ENCODE measurements at places on chromosomes 11 and 22.

DNA sequence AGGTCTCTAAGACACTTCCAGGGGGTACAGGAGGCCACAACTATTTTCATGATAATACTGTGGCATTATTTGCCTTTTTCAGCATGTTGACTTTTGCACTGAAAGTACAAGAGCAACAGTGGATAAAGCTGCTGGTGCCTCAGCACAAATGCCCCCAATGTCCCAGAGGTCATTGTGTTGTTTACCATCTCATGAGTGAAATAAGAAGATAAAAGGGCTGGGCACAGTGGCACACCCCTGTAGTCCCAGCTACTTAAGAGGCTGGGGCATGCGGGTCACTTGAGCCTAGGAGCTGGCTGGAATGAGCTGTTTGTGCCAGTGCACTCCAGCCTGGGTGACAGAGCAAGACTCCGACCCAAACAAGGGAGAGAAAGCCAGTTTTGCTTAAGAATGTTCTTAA lies 72.6 kb upstream of the RAB1B start:
- no peak for DNase-seq

DNA sequence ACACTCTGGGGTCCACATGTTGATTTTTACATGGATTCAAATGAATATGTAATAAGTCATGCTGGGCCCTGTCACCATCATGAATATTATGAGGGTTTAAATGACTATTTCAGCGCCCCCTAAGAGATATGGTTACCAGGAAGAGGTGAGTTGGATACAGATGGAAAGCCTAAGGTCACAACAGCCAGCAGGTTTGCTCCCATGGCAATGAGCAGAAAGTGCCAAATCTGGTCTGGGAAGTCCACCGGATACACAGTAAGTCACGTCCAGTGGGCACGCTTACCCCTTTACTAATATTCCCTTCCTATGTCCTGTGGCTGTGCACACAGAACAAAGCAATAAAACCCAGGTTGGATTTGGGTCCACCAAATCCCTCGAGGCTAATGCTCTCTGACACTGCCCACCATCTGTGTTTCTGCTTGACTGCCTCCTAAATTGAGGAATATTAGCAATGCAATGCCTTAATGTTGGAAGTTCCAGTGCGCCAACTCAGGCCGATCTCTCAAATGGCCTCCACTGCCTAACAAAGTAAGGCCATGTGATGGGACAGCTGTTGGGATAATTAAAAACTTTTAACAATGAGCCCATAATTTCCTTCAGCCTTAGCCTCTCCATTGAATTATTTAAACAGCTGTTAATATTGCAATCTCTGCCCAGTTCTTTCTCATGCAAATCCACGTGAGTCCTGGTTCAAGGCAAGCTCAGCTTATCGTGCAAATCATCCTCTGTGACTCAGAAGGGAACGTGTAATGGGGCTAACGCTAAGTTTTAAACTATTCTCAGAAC lies 97.6 kb downstream of the SLC1A2 start:
- no peak for DNase-seq

DNA sequence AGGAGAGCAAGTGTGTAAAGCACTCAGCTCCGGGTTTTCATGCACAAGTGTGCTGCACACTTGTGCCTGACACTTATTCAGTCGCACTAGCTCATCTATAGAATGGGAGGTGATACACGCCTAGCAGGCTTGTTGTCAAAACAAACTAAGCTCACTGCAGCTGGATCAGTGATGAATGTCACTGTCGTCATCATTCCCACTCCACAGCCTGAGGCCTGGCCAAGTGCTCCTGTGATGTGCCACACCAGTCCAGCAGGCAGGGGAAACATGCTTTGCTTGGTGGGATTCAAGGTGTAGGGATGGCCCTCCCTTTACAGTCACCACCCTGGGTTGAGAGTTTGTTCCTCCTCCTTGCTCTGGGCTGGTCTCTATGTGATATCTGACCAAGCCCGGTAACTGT lies 6.8 kb downstream of the MPST start:
- DNase-seq = no peak

- peak; percentile 93 for DNase-seq
These were observed 3.7 kb upstream of the DPF2 start for GRCh38 chr11:65329944-65330403.

- no peak for DNase-seq
These were observed 121.5 kb downstream of the ATG16L2 start for GRCh38 chr11:72935700-72936099.

DNA sequence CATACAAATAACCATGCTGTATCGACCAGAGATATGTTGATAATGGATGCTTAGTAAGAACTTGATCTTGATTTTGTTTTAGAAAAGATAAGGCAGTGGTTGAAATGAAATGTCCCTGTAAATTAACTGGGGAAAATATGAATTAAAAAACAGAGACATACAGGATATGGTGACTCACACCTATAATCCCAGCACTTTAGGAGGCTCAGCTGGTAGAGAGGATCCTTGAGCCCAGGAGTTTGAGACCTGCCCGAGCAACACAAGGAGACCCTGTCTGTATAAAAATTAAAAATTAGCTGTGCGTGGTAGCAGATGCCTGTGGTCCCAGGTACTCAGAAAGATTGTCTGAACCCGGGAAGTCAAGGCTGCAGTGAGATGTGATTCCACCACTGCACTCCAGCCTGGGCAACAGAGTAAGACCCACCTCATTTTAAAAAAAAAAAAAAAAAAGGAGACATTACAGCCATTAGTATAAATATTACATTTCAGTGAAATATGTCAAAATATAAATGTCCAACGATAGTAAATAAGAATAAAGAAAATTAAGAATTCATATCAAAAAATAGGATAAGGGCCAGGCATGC lies 4.6 kb downstream of the PICALM start:
- no peak for DNase-seq

GRCh38 chr22:45271667-45272201 lies 13.0 kb upstream of the UPK3A start:
- no peak for DNase-seq

All from neural crest cell (in vitro differentiated cells).